ENCODE measurements at places on chromosomes 11 and 22.

GRCh38 chr22:29765905-29766631 is 739 bp downstream of the ZMAT5 start:
- DNase-seq, result no peak

GRCh38 chr11:64340671-64341335 is 799 bp downstream of the CCDC88B start:
- DNase-seq, result peak; percentile 73

DNA sequence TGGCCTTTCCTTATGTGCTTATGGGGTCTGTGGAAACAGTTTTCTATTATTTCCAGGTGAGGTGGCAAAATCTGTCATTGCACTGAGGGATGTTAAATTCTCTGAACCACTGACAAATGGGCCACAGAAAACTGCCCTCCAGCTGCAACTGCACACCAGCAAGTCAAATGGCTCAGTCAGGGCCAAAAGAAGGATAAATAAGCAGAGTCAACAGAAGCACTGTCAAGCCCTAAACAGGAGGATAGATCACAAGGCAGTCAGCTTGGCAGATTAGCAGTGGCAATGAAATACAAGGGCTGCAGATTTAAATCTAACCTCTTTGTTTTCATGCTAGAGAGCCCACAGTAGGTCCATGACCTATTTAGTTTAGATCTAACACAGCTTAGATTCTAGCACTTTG is 435.6 kb downstream of the ETS1 start:
- DNase-seq, result no peak

- no peak for DNase-seq
These were observed 6.9 kb upstream of the SORL1 start for GRCh38 chr11:121445071-121445768.

DNA sequence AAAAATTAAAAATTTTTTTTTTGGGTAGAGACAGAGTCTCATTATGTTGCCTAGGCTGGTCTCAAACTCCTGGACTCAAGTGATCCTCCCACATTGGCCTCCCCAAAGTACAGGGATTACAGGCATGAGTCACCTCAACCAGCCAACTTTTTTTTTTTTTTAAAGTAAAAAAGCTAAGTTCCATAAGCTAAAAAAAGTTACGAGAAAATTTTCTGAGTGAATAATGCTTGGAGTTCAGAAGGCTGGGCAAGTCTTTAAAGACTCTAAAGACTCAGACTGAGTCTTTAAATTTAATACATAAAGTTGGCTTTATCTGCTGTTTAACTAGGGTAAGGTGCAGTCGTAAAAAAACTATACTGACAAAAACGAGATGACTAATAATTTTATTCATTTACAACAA is 5.6 kb downstream of the DDX6 start:
- DNase-seq, result peak; percentile 17

- no peak for DNase-seq
These were observed 43.6 kb downstream of the TSPAN18 start for GRCh38 chr11:44770401-44770800.

DNA sequence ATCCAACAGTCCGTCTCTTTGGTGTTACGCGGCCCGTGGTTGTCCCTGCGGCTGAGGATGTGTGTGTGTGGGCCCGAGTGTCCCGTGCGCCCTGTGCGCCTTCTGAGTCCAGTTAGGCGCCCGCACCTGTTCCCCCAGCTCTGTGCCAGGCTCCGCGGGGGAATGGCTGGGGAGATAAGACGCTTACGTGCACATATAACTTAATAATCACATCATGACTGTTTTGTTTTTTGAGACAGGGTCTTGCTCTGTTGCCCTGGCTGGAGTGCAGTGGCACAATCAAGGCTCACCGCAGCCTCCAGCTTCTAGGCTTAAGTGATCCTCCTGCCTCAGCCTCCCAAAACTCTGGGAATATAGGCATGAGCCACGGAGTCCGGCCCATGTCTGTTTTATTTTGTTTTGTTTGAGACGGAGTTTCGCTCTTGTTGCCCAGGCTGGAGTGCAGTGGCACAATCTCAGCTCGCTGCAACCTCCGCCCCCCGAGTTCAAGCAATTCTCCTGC is 817 bp downstream of the ARL2 start:
- DNase-seq, result no peak

DNA sequence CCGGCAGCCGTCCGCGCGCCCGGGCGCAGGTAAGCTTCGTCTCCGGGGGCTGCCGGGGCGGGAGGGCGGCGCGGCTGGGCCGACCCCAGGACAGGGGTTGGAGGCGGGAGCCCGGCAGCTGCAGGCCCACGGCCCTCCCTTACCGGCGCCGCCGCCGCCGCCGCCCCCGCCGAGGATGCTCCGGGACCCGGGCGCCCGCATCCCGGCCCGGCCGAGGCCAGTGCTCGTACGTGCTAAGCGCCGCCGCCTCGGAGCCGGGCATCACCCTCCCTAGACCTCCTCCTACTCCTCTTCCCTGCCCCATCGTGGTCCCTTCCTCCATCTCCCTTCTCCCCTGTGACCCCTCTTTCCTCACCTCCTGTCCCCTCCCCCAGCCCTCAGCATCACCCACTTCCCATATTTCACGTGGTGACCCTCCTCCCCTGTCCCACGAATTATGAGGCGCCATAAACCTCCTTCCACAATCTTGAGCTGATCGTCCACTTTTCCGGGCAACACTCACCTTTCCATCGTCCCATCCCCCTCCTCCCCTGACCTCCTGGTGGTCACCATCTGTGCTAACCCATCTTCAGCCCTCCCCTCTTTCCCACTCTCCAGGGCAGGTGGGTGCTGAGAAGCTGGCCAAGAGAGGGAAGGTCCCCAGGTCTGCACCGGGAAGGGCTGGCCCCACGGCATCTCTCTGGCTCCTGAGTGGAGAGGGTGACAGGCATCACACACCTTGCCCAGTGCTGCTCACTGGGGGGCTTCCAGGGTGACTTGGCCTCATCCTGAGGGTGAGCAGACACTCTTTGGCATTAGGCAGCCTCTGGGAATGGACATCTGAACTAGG is 612 bp downstream of the ASPHD2 start:
- peak; percentile 14 for DNase-seq

- no peak for DNase-seq
These were observed 14.2 kb downstream of the SCYL1 start for GRCh38 chr11:65538915-65539743.

GRCh38 chr11:86748296-86748695 is 52.0 kb upstream of the PRSS23 start:
- DNase-seq, result no peak

- DNase-seq, result peak; percentile 99
These were observed 1.0 kb upstream of the EP300 start for GRCh38 chr22:41091132-41092022.

DNA sequence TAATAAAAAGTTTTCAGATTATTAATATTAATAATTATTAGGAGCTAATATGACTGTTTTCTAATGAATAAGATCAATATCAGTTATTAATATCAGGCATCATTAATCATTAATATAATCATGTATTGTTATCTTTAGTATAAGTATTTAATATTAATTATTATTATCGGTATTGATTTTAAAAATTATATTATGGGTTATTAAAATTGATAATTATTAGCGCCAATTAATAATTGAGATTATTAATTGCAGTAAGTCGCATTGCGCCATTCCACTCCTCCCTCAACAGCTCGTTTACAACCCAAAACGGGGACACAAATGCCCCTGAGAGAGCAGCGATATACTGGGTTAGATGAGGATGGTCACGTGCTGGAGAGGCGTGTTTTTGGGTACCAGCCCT is 20.2 kb downstream of the XNDC1N start:
- no peak for DNase-seq

DNA sequence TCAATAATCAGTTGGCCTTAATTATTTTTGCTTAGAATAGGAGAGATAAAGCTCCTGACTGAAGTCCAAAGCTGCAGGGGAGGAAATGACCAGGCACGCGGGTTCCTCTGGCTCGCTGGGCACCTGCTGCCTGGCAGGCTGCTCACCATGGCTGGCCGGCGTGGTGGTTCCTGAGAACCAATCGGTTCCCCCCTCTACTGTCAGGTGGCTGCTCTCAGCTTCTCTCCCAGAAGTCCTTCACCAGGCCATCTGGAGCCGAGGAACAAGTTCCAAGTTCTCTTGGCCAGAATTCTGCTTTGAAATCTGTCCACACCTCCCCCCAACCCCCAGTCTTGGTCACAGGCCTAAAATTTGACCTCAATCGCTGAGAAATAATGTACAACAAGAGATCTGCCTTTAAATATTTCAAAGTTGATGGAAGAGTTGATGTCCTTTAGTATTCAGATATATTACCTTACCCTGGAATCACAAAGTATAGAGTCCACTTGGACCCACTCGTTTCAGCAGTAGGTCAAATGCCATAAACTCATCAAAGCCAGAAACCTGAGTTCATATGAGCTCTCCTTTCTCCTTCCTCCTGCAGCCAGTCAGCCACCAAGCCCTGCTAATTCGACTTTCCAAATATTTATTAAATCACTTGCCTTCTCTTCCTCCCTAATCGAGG is 25.2 kb downstream of the EXPH5 start:
- DNase-seq, result no peak

- DNase-seq, result no peak
These were observed 21.6 kb upstream of the NUP160 start for GRCh38 chr11:47869544-47870393.

DNA sequence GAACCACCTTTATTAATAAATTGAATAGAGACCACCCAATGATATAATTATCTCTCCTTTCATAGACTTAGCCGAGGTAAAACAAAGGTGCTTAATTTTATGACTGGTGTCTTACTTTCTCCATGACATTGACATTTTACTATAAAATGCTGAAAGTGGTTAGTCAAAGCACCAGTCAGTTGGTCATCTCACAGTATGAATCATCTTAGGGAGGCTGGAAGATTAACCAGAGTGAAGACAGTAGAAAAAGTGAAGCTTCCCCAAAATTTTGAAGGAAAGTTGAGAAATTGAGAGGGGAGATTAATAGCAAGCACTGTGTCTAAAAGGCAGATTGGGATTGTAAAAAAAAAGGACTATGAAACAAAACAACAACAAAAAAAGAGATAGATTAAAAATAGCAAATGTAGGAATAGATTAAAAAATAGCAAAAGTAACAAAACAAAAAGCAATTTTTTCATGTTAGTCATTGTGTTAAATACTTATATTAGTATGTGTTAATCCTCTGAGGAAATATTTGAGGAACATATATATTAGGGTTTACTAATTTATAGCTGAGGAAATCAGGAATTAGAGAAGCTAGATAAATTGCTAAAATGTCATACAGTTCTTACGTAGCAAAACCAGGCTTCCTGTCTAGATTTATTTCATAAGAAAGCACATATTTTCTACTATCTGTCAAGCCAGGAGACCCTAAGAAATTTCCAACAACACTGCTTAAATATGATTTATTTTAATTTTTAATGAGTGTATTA is 557.3 kb upstream of the ANO5 start:
- DNase-seq, result no peak

DNA sequence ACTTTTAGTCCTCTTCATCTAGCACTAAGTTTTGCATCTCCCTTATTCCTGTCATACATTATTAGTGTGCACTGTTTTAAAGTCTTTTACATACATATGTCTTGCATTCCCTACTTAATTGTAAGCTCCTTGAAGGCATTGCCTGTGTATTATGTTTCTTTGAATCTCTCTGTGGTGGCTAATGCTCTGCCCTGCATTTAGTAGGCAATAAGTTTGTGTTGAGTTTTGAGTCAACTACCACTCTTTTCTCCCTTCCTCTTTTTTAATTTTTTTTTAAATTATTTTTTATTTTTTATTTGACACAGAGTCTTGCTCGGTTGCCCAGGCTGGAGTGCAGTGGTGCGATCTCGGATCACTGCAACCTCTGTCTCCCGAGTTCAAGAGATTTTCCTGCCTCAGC is 78.9 kb downstream of the ZBTB16 start:
- no peak for DNase-seq

- DNase-seq, result no peak
These were observed 69.3 kb downstream of the CEP164 start for GRCh38 chr11:117396970-117397369.

GRCh38 chr11:12683874-12684273 is 9.7 kb downstream of the TEAD1 start:
- DNase-seq, result no peak

- no peak for DNase-seq
These were observed 445.1 kb upstream of the ISX start for GRCh38 chr22:34620832-34621231.

DNA sequence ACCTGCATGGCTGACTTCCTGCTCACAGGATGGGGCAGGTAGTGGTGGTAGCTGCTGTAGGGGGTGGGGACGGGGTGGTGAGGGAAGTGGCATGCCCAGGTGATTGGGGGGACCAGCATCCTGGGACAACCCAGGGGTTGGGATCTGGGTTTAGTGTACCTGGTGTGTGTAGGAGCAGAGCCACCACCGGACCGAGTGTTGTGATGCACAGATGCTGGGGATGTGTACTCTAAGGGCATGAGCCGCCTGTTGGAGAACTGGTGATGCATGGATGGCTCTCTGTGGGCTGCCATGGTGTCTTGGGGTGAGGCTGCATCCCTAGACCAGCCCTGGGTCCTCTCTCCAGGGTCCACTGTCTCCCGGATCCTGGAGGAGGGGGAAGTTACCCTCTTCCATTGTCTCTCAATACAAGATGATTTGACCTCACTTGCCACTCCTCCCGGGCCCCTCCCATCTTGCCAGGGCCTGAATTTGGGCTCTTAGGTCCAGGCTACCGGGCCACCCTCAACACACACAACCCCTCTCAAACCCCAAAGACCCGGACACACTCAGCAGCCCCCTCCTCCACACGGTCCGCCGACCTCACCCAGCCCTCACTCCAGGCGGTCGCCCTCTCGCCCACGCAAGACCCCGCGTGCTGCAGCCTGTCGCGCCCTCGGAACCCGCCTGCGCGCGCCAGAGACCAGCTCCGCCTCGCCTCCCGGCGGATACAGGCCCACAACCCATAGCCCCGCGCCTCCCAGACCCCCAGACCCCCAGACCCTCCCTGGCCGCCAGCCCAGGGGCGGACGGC is 619 bp downstream of the LRRC75B start:
- no peak for DNase-seq

DNA sequence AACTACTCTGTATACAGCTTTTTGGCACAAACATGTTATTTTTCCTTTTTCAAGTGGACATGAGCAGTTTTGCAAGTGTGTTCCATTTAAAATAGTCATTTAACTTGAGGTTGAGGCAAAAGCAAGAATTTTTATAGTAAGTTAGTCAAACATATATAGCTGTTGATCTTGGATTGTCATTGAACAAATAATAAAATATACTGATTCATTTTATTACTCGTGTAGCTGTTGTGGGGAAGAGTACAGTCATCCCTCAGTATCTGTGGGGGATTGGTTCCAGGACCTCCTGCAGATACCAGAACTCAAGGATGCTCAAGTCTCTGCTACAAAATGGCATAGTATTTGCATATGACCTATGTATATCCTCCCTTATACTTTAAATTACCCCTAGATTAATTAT is 45.3 kb downstream of the EXT2 start:
- no peak for DNase-seq

GRCh38 chr11:120065876-120066275 is 72.0 kb downstream of the TRIM29 start:
- no peak for DNase-seq

- DNase-seq, result no peak
These were observed 712.8 kb upstream of the CNTN5 start for GRCh38 chr11:98307827-98308491.

GRCh38 chr11:34647131-34647530 is 26.2 kb downstream of the EHF start:
- no peak for DNase-seq

DNA sequence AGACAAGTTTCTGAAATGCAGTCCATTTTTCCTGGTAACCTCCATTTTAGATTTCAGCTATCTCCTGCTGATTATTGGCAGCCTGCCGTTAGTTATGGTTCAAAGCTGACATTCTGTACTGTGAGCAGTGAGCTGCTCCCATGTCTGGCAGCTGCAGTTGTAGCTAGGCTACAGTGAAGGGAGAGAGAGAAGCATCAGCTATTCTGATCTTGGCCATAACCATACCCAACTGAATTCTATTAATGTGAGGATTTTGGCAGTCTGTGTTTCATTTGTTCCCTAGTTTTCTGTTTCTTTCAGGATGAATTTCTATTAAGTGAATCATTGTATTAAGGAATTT is 33.4 kb downstream of the SIK2 start:
- DNase-seq, result no peak
